NCI-H187 treated with DMSO at 0.1 percent for 48 hours (cell line): ENCODE measurements at places on chromosomes 5 and 9.

DNA sequence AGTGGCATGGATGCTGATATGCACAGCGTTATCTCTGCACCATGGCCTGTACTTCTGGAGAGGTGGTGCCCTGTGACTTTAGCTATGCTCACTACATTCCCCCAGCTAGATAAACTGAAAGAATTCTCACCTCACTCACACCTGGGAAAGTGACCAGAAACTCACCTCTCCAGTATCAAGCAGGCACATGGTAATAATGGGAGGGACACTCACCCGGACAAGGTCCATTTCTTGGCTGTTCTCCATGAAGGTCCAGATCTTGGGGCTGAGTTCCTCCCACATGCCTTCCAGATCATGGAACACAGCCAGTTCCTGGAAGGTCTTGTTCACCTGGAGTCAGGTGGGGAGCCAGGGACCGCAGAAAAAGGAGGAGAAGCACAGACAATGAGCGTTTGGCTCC, 72.8 kb downstream of the NIPSNAP3B start:
- no peak for DNase-seq

GRCh38 chr9:78783743-78784142, 486.8 kb downstream of the PSAT1 start:
- no peak for DNase-seq

DNA sequence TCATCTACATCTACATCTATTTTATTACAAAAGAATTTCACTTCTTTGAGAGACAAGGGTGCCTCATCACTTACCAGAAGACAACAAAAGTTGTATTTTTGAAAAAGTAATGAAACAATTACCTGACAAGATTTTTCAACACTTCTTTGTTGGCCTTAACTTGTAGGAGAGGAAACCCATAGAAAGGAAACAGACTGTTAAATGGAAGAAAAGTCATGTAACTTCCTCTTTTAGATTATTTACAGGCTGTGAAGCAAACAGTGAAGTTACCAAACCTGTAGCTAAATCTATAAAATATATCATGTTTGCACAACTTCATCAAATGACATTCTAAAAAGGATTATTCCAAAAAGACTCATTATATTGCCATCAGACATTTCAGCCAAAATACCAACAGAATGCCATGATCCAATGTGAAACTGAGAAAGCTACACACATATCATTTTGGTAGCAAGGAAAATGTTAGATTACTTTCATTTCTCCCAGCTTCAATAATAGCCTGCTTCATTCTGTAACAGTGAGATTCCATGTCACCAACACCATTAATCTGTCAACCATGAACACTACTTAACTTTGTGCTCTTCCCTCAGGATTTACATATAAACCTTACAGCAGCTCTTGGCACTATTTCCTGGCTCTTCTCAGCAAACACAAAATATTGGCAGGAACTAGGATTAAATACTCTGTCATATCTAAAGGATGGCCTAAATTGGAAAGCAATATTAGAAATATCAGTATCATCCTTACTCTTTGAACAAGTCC, 122.5 kb downstream of the MCTP1 start:
- DNase-seq: no peak

DNA sequence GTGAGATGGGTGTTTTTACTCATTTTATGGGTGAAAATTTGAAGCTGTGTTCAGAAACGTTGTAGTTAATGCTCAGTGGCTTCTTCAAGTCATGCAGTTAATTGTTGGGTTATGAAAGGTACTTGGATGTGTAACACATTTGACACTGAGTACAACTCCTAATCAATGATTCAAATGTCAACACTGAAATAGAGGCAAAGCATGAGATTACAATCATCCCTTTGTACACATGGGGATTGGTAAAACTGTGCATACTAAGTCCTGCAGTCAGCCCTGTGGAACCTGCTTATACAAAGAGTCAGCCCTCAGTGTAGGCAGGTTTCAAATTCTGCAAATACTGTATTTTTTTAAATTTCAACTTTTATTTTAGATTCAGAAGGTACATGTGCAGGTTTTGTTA, 3.3 kb downstream of the ABLIM3 start:
- DNase-seq: no peak

GRCh38 chr5:33762859-33763258, 128.9 kb downstream of the ADAMTS12 start:
- DNase-seq: no peak

DNA sequence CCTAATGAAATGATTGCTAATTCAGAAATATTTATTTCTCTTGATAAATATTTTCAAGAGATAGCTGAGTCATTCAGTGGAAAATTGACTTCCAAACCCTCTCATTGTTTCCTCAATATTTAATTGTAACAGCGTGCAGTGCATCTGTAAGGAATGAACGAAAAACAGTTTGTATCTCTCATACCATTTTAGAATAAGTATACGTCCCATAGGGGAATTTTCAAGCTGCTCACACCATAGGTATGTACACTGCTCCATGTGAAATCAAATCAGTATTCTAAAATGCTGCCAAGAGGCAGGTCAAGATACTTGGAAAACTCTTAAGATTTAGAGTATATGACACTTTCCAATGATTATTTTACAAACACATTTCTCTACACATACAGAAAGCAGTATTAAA, 202.2 kb downstream of the ARL15 start:
- no peak for DNase-seq

DNA sequence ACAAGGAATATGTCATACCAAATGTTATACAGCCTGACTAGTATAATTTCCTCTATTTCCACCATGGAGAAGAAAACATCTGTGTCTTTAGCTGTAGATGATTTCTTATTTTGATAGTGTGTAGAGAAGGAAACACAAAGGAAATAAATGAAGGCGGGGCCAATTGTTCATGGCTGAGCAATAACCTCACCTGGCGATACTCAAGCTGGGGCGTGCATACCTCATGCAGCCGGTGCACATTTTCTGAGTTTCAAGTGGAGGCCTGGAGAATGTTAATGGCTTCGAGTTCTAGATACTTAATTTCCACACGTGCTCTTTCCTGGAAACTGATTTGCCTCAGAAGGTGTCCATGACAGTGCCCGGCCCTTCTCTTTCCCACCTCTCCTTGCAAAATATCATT, 127.4 kb upstream of the TAF11L2 start:
- no peak for DNase-seq

- no peak for DNase-seq
Observed at GRCh38 chr5:66193419-66193818, 49.3 kb downstream of the SREK1 start.

DNA sequence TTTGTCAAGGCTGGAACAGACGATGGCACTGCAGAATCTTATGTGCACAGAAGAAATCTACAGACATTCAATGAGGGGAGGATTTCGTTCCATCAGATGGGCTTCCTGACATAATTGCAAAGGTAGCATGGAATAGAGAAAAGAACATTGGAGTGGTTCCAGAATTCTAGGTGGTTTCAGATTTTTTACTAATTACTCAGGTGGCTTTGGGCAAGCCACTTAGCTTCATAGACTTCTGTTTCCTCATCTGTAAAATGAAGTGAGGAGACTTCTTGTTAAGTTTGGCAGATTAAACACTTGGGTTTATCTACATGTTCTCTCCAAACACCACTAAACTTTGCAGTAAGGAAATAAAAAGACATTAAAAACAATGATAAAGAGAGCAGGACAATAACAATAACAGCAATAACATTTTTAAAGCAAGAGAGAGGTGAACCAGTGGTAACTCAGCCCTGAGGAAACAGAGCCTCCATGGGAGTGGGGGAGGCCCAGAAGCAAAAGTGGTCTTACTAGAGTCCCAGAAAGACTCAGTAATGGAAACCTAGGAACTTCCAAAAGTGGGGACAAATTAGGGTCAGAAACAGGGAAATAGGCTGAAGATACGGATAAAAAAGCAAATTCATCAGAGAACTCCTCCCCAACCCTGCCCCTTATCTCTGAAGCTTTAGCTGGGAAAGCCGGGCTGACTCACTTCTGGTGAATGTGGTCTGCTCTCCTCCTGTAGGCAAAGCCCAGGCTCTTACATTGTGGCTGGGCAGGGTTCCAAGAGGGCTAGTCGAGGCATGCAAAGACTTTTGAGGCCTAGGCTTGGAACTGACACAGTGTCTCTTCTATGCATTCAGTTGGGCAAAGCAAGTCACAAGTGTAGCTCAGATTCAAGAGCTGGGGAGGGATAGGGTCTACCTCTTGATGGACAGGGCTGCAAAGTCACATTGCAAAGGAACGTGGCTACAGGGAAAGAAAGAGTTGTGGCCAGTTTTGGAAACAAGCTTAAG, 11.8 kb upstream of the ACTBL2 start:
- DNase-seq: peak; percentile 25

GRCh38 chr9:33227008-33227398, 13.0 kb upstream of the SPINK4 start:
- no peak for DNase-seq

GRCh38 chr5:72661405-72661804, 154.2 kb upstream of the ZNF366 start:
- no peak for DNase-seq

- DNase-seq: no peak
Observed at GRCh38 chr9:120156376-120156775, 423.6 kb downstream of the CDK5RAP2 start.

- no peak for DNase-seq
Observed at GRCh38 chr5:56317923-56318561, 84.9 kb upstream of the ANKRD55 start.

GRCh38 chr9:124477648-124478285, 27.5 kb downstream of the ADGRD2 start:
- no peak for DNase-seq

DNA sequence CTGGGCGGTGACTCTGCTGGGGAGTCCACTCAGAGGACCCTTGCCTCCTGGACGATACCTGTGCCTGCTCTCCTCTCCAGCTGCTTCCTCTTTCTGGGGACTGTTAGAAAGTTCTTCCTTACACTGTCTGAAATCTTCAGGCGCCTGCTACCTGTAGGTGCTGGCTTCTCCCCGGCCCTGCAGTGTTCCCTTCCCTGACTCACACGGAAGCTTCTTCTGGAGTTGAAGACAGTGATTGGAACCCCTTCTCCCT, 562 bp downstream of the GSN start:
- DNase-seq: no peak

GRCh38 chr5:66015196-66015960, 89.0 kb downstream of the ERBIN start:
- DNase-seq: no peak

DNA sequence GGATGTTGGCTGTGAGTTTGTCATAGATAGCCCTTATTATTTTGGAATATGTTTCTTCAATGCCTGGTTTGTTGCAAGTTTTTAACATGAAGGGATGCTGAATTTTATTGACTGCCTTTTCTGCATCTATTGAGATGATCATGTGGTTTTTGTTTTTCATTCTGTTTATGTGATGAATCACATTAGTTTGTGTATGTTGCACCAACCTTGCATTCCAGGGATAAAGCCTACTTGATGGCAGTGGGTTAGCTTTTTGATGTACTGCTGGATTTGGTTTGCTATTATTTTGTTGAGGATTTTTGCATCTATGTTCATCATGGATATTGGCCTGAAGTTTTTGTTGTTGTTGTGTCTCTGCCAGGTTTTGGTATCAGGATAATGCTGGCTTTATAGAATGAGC, 225.6 kb downstream of the PCSK1 start:
- DNase-seq: no peak

GRCh38 chr5:124583469-124584350, 162.7 kb downstream of the ZNF608 start:
- peak; percentile 72 for DNase-seq

DNA sequence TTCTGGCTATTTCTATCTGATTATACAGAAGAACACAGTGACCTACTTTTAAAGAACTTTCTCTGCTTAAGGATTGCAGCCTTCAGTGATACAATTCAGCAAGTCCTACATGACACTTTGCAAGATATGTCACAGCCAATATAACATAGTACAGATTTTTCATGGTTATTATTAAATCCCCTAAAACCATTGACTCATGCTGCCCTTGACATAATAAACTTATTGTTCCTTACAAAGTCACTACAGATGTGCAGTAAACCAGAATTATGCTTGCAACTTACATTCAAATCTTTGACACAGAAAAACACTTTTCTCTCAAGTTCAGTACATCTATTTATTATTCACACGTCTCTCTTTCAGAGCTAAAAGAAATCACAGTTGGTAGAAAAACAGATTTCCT, 1136.3 kb upstream of the ACO1 start:
- DNase-seq: no peak

- DNase-seq: no peak
Observed at GRCh38 chr5:42908086-42908485, 96.4 kb upstream of the SELENOP start.

DNA sequence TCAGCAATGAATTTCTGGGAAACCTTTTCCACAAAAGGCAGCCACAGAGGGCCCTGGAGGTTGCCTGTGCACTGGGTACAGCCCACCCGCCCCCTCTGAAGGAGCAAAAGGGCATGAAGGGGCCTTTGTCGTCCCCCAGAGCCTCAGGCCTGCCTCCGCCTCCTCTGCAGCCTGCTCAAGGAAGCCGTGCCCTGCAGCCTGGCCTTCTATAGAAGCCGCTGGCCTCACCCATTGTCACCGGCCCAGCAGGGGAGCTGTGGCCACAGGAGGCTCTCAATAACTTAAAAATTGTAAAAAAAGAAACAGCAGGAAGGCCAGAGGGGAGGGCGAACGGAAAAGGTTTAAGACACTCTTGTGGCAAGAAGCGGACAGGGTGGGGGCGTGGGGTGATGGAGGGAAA, 213.3 kb downstream of the IRX2 start:
- DNase-seq: no peak

DNA sequence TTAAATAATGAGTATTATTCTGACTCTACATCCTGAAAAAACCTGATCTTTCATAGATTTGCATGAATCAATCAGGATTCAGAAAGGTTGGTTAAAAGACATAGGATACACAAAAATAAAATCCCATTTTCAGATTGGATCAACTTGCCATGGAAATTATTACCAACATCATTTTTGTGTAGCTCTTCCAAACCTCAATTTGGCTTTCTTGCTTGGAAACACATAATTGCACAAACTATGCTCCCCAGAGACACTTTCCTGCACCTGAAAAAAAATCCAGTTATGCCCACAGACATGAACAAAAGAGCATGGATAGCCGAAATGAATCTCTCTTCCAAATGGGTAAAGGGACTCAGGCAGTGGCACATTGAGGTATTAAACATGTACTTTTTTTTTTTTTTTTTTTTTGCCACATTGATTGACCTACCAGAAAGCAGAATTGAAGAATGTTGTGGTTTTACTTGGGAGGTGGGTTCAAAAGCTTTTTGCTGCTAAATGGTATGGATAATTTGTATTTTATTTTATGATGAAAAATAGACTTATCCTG, 135.4 kb upstream of the FBN2 start:
- DNase-seq: no peak

- DNase-seq: no peak
Observed at GRCh38 chr5:157486861-157487260, 26.8 kb downstream of the NIPAL4 start.

GRCh38 chr5:56791396-56791795, 24.0 kb upstream of the MAP3K1 start:
- no peak for DNase-seq
